Right ventricle myocardium superior (tissue), 1 donor: ENCODE measurements at places on chromosomes 6 and 20. TPM values are rescaled to one million over a fixed set of nuclear protein-coding genes. Genes with fewer than 3 reads are reported as not detected.
A peak's percentile ranks its signal among the peaks of the same experiment; 100 is the strongest.

DAAM2 gene
- 13.0 TPM for total RNA-seq

GRCh38 chr6:75830959-75831885 is 82.2 kb downstream of the MYO6 start:
- no peak for DNase-seq

GRCh38 chr6:26251354-26252076 is 113.5 kb upstream of the BTN3A2 start:
- no peak for DNase-seq

- DNase-seq, result no peak
Measured at GRCh38 chr6:156601152-156602065, 175.8 kb upstream of the ARID1B start.

- no peak for DNase-seq
Measured at GRCh38 chr6:29142309-29142708, 28.4 kb upstream of the OR2J2 start.

- peak; percentile 55 for DNase-seq
Measured at GRCh38 chr6:134822920-134823709, 126.8 kb downstream of the ALDH8A1 start.
